ENCODE measurements at places on chromosomes 5 and 9. TPM values are rescaled to one million over a fixed set of nuclear protein-coding genes. Genes with fewer than 3 reads are reported as not detected.

ZNF618 gene
- 9.8 TPM for total RNA-seq

TMC1 gene
- total RNA-seq = not detected

ZNF354C gene
- 6.7 TPM for total RNA-seq

SCGB3A2 gene
- 186 TPM for total RNA-seq

ENTPD8 gene
- total RNA-seq = not detected

All from upper lobe of right lung (tissue), 1 donor.